ENCODE measurements at places on chromosomes 16 and 17.

- no peak for DNase-seq
Observed at GRCh38 chr17:43938838-43939182, 3.5 kb downstream of the PPY start.

- no peak for DNase-seq
Observed at GRCh38 chr16:49924078-49924477, 68.2 kb upstream of the ZNF423 start.

GRCh38 chr17:38636054-38636453, 30.3 kb upstream of the SRCIN1 start:
- DNase-seq, result no peak

DNA sequence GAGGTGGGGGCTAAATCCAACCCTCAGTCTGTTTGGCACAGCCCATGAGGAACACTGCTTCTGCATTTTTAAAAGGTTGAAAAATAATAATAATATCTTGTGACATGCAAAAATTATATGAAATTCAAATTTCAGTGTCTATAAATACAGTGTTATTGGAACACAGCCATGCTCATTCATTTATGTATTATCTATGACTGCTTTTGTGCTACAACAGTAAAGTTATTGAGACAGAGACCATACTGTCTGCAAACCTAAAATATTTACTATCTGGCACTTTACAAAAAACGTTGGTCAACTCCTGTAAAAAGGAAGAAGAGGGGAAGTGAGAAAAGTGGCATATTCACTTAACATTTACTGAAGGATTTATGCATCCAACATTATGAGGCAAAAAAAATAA, 3.1 kb downstream of the ABCA5 start:
- no peak for DNase-seq

DNA sequence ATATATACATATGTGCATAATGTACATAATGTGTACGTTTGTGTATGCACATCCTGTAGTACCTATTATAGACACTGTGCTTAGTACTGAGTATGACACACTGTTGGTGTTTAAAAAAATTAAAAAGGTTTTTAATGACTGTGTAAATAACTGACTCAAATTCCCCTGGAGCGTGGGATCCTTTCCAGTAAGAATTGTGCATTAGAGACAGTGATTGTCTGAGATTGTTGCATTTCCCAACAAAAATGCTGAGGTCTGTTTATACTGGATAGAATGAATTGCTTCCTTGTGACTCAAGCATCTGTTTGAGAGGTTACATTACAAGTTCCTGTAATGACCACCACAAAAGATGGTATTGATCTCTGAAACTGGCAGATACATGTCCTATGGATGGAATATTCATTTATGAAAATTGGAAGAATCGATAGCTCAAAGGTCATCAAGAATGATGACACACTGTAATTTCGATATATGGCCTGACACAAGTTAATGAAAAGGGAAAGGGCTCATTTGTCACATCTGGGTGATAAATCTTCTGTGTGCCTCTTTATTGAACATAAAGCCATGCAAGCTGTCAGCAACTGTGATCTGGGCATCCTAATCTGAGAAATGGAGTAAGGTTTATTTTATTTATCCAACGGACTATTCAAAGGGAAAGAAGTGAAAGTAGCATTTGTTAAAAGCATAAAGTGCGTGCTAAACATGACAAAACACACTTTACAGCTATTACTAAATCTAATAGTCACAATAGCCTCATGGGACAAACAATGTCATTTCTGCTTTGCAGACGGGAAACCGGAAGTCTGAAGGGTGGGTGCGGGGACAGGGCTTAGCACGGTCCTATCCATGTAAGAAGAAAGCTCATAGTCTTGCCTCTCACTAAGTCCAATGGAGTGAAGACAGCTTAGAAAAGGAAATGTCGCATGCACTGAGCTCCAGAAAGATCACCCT, 228.8 kb downstream of the CDH11 start:
- DNase-seq, result no peak

DNA sequence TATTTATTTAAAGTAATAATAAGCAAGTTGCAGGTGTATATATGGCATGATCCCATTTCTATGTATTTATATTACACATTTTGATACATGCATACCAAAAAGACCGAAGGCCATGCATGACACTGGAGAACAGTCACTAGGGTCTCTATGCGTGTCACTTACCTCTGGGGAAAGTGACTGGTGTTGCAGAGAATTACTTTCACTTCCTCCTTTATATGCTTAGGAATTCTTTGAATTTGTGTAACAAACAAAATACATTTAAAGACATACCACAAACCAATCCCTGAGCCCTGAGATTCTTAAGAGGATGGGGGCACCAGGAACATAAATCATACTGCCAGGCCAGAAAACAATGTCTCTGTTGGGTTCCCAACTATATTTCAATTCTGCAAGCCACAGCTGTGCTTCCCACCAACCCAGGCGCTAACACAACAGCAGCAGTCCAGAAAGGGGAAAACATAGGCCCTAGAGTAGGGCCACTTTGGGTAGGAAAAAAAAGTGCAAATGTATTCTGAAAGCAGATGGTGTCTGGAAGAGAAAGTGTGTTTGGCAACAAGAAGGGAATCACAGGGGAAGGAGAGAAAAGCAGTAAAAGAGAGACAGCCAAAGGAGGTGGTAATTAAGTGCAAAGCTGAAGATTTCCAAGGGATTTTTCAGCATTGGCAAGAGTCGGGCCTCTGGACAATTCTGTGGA, 24.5 kb upstream of the HYDIN start:
- DNase-seq, result no peak

DNA sequence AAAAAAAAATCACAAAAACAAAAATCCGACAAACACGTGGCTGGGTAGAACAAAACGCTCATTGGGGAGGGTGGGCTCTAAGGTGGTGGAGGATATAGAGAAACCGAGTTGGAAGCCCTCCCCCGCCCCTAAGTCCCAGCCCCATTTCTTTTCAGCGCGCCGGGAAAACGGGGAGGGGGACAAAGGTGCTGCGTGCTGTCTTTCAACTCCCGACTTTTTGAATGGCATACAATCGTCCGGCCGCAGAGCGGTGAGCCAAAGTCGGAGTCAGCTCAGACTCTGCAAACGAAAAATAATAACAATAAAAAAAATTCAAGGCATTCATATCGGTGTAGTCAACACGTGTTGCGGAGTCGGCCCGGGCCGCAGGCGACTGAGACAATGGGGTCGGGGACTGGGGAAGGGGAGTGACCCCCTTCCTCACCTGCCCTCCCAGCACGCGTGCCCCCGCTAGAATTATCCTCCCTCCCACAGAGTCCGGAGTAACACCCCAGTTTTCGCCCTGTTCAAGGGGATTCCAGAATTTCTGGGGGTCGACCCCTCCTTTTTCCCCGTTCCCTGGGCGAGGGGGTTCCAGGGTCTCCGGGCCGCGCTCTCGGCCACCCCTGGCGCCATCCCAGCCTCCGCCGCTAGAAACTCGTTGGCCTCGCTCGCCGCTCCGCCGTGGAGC, 1.7 kb upstream of the IGF2BP1 start:
- no peak for DNase-seq

GRCh38 chr16:72085002-72085401, 8.4 kb downstream of the TXNL4B start:
- DNase-seq, result no peak
